ENCODE measurements at places on chromosomes 16 and 17. TPM values are rescaled to one million over a fixed set of nuclear protein-coding genes. Genes with fewer than 3 reads are reported as not detected.

Gene SAMD14
- 4.4 TPM for total RNA-seq

Gene GOSR1
- 45.1 TPM for total RNA-seq

Gene SPHK1
- 13.7 TPM for total RNA-seq

Gene WNT9B
- total RNA-seq = 0.11 TPM

Gene MRPS23
- total RNA-seq = 43.2 TPM

Gene LGALS9B
- not detected for total RNA-seq

Gene ZPBP2
- total RNA-seq = not detected

Gene ZNF205
- 9.8 TPM for total RNA-seq

Gene G6PC3
- total RNA-seq = 21.2 TPM

Gene FZD2
- total RNA-seq = 8.3 TPM

Gene C16orf74
- total RNA-seq = 7.9 TPM

Gene GRIN2A
- total RNA-seq = 0.18 TPM

Gene CD19
- 0.34 TPM for total RNA-seq

Gene CD300A
- total RNA-seq = 12.9 TPM

Gene BAIAP3
- total RNA-seq = 15.9 TPM

DNA sequence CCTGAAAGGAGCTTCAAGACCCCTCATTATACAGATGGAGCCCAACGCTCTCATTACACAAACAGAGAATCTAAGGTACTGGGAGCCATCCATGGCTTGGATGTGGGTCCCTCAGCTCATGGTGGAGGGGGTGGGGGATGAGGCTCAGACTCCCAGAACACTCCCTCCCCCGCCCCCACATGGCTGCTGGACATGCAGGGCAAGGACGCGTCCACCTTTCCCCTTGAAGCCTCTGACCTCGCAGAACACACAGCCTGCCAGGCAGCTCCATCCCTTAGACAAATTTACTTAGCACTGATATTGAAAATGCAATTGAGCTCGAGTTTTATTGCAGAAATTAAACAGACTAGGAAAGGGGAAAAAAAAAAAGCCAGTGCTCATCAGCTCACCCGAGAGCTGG lies 203.9 kb downstream of the ZNF423 start:
- DNase-seq = no peak

DNA sequence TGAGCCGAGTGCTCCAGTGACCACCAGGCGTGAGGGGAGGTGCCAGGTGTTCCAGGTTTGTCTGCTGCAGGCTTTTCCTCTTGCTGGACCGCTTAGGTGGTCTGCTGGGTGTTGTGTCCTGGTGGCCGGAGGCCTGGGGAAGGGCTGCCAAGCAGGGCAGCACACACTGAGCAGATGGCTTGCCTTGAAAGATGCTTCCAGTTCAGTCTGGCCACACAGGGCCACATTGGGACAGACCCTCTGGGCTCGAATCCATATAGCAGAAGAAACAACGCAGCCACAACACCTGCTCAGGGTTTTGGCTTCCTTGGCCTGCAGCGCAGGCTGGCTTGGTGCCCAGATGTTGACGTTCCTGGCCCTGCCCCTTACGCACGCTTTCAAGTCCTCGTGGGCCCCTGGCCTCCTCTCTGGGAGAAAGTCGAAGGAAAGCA lies 24.8 kb downstream of the GINS2 start:
- peak; percentile 40 for DNase-seq

DNA sequence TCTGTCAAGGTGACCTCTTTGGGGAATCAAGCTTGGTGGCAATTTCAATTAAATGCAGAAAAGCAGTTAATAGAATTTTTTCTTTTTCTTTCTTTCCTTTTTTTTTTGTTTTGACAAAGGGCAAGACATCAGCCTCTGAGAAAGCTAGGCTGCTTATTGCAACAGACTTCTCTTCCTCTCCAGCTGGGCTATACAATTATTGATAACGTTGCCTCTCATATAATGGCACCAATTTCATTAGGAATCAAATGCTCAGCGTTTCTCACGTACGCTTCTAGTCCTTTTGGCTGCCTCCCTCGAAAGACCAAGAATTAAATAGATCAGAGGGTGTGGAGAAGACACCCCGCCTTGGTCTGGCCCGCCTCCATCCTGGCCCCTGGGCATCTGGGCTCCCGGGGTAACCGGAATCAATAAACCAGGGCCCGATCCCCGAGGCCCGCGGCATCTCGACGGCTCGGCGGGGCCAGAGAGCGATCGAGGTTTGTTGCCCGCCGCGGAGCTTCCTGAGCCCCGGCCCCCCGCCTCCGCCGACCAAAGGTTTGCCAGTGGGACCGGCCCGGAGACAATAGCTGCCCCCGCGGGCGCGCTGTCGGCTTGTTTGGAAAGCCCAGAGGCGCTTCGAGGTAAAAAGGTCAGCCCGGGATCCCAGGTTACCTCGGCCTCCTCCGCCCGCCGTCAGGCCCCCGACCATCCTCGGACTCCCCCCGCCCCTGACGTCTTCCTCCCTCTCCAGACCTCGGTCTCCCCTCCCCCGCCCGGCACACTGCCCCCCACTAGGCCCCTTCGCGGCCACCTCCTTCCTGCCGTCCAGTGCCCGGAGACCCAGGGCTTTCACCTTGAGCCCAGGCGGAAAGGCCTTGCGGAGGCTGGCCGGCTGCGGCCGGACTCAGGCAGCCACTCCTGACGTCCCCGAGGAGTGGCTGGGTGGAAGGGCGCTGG lies 3.9 kb downstream of the HOXB1 start:
- peak; percentile 55 for DNase-seq

GRCh38 chr16:13543850-13544249 lies 376.1 kb upstream of the ERCC4 start:
- DNase-seq = no peak

GRCh38 chr16:28863929-28864793 lies 518 bp downstream of the SH2B1 start:
- DNase-seq = peak; percentile 51

DNA sequence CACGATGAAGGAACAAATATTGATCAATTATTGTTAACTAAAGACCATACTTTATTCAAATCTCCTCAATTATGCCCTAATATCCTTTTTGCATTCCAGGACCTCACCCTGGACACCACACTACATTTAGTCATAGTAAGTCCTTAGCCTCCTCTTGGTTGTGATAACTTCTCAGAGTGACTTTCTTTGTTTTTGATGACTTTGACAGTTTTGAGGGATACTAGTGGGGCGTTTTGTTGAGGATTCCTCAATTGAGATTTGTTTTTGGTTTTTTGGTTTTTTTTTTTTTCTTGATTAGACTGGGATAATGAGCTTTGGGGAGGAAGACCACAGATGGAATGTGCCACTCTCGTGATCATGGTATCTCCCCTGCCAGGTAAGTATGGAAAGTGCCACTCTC lies 105.5 kb downstream of the SOX9 start:
- no peak for DNase-seq

- DNase-seq = no peak
Observed at GRCh38 chr17:50137042-50137441, 7.1 kb upstream of the SAMD14 start.

- no peak for DNase-seq
Observed at GRCh38 chr17:2691069-2691871, 20.3 kb downstream of the CLUH start.

GRCh38 chr17:56222255-56222654 lies 69.0 kb downstream of the ANKFN1 start:
- DNase-seq = no peak

GRCh38 chr16:73092236-73092781 lies 44.4 kb upstream of the ZFHX3 start:
- peak; percentile 20 for DNase-seq

GRCh38 chr17:51660266-51660665 lies 399.9 kb downstream of the UTP18 start:
- DNase-seq = no peak

GRCh38 chr17:35752471-35752870 lies 568 bp downstream of the GAS2L2 start:
- no peak for DNase-seq

GRCh38 chr17:5121186-5121841 lies 5.5 kb downstream of the USP6 start:
- DNase-seq = no peak

DNA sequence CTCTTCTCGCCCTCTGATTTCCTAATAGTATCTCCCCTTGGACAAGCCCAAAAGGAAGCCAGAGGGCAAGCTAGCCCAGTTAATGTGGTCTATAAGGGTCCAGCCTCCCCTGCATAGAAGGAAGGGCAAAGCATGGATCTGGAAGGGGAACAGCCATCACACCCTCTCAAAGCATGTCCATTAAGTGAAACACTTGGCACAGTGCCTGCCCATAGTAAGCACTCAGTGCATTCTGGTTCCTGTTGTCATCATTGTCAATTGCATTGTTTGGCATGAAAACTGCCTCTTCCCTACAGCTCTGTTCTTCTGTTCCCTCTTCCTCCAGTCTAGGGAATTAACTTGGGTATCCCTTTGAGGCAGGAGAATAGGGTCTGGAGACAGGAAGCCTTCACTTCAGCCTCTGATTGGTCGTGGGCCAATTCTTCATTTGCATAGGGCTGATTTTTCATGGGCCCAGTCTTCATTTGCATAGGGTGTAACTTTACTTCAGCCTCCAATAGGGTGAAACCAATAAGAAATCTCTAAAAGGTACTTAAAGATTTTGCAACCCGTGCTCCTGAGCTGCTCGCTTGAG lies 81.4 kb downstream of the C17orf67 start:
- DNase-seq = peak; percentile 66

DNA sequence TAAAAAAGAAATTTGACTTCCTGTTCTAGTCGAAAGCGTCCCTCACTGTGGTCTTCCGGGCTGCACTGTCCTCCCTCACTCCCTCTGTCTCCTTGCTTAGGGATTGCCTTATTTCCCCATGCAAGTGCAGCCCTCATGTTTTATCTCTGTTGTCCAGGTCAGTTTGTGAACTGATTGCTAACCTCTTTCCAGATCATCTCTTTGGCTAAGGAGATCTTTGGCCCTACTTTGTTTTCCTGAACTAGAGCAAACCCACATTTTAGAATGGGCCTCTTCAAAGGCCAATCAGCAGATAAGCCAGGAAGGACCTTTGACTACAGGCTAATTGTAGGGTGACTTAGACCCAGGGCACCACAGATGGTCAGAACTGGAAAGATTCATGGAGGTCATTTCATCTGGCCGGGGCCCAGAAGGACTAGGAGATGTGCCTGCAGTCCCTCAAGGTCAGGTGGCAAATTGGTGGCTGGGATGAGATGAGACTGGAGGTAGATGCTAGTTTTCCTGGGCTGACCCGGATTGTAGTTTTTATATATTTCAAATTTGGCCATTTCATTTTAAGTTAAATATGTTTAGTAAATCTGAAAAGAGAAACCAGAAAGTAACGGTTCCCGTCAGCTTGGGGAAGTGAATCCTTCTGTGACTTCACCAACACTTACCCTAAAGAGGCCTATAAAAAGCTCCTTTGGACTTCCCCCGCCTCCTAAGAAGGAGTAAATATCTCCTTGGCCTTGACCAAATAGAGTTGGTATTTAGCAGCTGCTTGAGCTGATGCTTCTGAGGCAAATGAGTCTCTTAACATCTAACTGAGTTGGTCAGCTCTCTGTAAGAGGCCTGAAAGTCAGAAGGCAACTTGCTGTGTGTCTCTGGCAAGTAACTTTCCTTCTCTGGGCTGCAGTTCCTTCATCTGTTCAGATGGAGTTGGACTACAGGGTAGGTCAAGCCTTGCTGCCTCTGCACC lies 6.2 kb upstream of the SLC25A19 start:
- DNase-seq = no peak

DNA sequence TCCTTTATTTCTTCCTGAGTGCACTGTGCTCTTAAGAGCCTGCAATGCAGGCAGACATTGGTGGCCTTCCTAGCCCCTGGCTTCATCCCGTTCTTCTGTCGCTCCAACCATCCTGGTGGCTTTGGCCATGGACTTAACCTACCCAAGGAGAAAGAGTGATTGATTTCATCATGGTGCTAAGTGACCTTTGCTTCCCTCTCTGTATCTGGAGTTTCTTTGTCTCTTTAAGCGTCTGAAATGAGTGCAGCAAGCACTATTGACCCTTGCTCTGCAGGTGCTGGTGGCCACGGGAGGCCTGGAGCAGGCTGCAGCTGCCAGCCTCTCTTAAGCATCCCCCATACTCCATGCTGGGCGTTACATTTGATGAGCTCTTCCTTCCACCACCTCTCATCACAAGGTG lies 60.5 kb downstream of the RAP1GAP2 start:
- DNase-seq = no peak
